ENCODE measurements at places on chromosomes 2 and 18.
A peak's percentile ranks its signal among the peaks of the same experiment; 100 is the strongest.

GRCh38 chr2:142495141-142495540 lies 364.3 kb upstream of the LRP1B start:
- DNase-seq = no peak

GRCh38 chr2:156600196-156600595 lies 164.0 kb downstream of the GPD2 start:
- no peak for DNase-seq

DNA sequence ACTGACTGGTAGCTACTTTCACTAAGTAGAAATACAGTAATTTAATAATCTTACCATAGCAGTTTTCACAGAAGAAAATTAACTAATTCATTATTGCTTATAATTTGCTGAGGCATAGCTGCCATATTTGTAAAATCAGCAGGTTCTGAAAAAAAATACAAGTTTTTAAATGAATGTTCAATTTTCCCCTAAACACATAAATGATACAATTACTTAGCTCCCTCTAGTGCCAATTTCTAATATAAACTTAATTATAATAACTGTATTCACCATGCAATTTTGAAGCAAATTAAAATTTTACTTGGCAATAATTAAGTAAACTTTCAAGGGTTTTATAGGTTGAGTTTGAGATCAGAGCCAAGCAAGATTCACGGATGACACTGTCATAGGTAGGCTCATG lies 1321.6 kb upstream of the ACVR2A start:
- no peak for DNase-seq

GRCh38 chr2:112542984-112543661 lies 858 bp downstream of the POLR1B start:
- no peak for DNase-seq

GRCh38 chr2:30261695-30262211 lies 30.4 kb downstream of the LBH start:
- no peak for DNase-seq

DNA sequence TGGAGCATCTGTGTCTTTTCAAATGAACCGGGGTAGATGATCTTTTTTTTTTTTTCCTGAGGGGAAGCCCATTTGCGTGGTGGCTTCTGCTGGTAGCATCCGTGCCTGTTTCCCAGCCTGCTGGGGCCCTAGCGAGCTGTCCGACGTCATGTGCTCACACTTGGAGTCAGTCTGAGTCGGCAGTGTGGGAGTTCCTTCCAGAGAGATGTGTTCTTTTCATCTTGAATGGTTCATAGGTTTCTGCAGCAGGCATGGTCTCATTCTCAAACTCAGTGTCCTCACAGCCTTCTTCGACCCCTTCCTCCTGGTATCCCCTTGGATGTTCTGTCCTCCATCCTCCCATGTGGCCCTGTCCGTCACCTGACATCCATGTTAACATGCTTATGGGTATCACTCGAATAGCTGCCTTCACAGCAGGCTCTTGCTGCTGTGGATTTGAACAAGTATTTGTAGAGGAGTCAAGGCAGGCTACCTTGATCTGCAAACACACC lies 51.0 kb downstream of the LDLRAD4 start:
- no peak for DNase-seq

- no peak for DNase-seq
These were observed 134.1 kb downstream of the FAM210A start for GRCh38 chr18:13592246-13592645.

GRCh38 chr2:61898810-61899209 lies 6.7 kb upstream of the COMMD1 start:
- DNase-seq = no peak

DNA sequence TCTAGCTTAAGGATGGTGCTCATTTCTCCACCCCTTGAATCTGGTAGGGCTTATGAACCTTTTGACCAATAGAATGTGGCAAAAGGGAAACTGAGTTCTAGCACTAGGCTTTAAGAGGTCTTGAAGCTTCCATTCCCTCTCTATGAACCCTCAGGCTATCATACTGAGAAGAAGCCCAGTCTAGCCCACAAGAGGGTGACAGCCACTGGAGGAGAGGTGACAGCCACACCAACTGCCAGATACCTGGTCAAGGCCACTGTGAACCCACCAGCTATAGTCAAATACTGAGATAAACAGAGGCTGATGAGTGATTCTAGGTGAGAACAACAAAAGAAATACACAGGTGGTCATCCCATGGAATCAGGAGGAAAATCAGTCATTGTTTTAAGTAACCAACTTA lies 37.6 kb downstream of the NCKAP5 start:
- DNase-seq = no peak

GRCh38 chr2:203401-203800 lies 60.4 kb downstream of the SH3YL1 start:
- no peak for DNase-seq

DNA sequence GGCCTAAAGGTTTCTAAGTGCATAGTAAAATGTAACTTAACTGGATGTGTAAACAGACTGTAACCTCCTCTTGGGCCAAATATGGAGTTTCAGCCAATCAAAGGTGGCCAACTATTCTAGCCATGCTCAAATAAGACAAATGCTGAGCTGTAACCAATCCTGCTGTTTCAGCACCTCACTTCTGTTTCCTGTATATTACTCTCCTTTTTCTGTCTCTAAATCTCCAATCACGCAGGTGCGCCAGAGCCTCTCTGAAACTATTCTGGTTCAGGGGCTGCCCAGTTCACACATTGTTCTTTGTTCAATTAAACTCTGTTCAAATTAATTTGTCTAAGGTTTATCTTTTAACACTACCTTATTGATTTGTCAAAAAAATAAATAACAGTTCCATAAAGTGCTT lies 532.7 kb upstream of the DCC start:
- no peak for DNase-seq

DNA sequence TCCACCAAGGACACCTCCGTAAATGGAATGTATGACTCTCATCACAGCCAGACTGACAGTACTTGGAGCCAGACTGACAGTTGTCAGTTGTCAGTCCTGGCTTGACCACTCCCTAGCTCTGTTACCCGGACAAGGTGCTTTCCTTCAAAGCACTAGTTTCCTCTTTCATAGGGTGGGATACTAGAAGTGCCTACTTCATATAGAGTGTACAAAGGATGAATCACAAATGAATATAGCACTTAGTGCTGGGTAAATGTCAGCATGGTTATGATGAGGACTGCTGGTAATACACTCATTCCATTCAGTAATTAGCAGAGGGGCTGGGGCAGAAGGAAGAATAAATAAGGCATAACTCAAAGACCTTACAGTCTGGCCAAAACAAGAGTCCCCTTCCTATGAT lies 91.4 kb downstream of the ARL4C start:
- no peak for DNase-seq

DNA sequence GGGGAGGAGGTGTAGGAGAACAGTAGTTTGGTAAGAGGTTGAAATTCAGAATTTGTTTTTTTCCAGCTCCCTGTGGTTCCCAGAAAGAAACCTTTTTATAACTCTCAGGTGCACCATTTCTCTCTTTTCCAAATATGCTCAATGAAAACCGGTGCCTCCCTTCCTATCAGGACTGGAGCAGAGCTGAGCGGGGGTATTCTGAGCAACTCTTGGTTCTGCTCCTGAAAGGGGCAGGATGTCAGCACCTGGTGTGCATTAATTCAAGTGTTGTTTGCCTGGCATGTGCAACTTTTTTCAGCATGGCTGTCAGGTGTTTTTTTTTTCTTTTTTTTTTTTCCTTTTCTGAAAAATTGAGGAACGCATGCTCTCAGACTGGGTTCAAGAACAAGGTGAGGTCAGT lies 74.1 kb downstream of the MAPK4 start:
- DNase-seq = no peak

- no peak for DNase-seq
These were observed 139.2 kb upstream of the VRK2 start for GRCh38 chr2:57907411-57907810.

DNA sequence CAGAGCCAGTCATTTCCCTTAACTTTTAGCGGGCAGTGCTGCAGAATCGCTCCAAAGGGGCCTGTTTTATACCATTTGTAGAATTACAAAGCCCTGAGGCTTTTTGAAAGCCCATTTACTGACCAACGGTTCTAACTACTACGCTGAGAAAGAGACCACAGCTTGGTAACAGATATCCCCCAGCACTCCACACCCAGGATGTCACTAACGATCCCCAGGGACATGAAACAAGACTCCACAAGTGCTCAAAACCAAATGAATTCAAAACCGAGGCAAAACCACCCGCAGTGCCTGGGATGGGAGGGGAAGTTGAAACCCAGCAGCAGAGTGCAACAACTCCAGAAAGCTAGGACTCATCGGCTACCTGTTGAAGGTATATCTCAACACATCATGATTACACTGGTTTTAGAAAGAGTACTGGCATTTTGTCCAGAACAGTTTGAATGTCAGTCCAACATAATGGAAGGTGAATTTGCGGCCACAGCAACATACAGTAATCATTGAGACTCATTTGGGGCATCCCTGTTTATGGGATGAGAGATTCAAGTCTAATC lies 33.6 kb upstream of the LRP2 start:
- no peak for DNase-seq

DNA sequence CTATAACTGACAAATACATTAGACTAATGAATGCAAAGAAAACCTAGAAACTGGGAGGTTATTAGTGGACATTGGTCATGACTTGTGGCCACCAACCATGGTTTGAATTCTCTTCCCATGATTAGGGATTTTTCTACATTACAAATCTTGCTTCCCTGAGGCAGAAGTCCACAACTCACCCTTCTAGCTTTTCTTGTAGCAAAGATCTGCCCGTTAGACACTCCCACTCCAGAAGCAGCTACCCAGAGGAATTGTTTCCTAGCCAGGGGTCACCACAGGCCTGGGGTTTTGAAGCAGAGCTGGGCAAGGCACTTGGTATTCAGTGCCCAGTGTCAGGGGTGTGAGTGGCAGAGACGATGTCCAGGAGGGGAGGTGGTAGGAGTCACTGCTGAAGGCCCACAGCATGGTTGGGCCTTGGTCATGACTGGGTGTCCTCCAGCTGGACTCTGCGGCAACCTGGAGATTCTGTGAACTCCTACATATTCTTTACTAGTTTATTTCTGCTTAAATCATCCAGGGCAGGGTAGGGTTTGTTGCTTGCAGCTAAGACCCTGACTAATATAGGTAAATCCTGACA lies 54.9 kb downstream of the ACTR2 start:
- DNase-seq = no peak

- DNase-seq = no peak
These were observed 1534.4 kb downstream of the LRP1B start for GRCh38 chr2:140596447-140596846.

- DNase-seq = no peak
These were observed 78.8 kb upstream of the TTC39C start for GRCh38 chr18:23935804-23936203.

GRCh38 chr2:47272031-47272864 lies 117.1 kb upstream of the STPG4 start:
- DNase-seq = peak; percentile 86

All from GM12892 (cell line).